Suprapubic skin (tissue), 4 donors: ENCODE measurements at places on chromosomes 5 and 9.
A peak's percentile ranks its signal among the peaks of the same experiment; 100 is the strongest.

- no peak for DNase-seq
Measured at GRCh38 chr9:138112791-138113600, 235.4 kb downstream of the CACNA1B start.

- no peak for DNase-seq
Measured at GRCh38 chr5:67732471-67732870, 483.1 kb upstream of the PIK3R1 start.

DNA sequence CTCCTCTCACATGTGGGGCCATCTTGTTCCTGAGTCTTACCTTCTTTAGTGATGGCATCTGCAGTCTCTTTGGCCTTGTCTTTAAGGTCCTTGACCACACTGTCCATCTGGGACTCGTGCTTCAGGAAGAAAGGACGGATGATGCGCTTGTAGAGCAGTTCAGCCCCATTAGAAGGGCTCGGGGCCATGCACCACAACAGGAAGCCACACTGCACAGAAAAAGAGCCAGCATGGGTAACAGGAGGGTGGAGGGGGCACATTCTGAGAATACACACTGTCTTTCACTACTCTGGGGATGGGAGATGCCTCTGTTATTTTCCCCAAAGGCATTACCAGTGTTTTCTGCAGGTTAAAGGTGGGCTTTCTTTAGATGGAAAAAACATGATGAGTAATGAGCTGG, 25.9 kb downstream of the SRP19 start:
- no peak for DNase-seq

GRCh38 chr9:74379718-74380117, 117.4 kb upstream of the RORB start:
- no peak for DNase-seq

DNA sequence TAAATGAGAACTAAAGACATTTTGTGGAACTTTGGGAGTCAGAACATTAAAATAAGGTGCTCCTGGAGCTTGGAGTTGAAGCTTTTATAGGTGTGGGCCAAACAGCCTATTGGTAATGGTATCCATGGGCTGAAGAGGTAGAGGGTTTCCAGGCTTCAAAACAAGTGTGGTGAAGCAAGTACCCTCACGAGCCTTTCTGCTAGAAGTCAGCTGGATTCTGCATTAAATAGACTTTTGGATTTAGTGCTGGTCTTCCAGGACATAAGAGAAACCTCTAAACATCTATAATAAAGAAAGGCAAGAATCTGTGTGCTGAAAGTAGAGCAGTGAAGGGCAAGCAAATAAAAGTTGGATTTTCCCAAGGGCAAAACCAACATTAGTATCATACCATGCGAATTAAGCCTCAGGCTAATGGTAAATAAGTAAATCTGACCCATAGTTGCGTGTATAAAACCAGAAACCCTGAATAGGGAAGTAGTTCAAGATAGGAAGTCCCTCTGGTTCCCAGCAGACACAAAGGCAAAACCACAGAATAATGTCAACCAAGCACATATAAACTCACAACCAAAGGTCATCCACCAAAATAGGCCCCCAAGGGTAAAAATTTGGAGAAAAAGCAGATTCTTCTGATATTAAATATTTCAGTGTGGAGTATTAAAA, 306.3 kb downstream of the TLE4 start:
- DNase-seq, result no peak

DNA sequence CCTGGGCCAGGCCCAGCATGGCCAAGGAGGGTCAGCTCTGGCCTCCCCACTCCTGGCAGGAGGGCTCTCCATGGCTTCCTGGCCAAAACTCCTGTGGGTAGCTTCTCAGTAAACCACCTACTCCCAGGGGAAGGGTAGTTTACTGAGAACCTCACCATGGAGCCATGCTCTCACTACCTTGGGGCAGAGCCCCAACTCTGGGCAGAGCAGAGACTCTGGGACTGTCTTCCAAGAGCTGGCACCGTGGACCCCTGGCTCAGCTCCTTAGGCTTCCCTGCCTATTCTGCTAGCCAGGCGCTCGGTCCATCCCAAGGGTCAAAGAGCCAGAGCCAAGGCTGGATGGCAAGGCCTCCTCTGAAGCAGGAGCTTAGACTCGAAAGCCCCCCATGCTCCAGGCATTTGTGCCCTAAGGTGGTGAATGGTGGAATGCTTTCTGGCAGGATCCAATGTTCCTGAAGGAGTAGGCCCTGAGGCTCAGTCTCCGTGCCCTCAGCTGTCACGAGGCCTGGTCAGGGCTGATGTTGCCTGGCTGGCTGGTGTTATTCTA, 19.6 kb downstream of the TCF7 start:
- peak; percentile 35 for DNase-seq

- DNase-seq, result no peak
Measured at GRCh38 chr5:126126574-126126973, 296.6 kb upstream of the GRAMD2B start.

DNA sequence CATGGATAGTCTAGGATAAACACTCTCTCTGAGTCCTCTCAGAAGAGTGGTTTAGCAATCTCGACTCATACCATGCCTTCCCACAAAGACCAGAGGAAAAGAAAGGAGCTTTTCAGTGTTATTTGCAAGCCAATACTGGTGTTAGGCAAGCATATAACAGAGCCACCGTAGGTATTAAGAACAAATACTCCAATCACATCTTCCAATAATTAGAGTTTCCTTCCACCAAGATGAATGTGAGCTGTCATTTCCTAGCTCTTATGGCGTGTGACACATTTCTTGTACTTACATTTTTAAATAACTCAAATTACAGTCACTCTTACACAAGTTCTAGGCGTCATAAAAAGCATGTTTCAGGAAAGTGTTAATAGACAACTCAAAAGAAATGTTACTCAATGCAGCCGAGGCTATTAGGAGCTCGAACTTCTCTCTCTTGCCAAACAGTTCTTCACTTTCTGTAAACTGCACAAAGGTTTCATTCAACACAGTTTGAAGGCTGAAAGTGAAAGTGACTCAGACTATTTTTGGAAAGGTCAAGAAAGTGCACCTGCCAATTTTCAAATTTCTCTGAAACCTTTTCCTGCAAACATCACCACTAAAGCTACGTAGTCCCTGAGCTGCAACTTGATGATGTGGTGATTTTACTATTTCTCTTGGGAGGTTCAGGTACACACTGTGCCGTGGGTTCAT, 153.8 kb downstream of the AUH start:
- no peak for DNase-seq

DNA sequence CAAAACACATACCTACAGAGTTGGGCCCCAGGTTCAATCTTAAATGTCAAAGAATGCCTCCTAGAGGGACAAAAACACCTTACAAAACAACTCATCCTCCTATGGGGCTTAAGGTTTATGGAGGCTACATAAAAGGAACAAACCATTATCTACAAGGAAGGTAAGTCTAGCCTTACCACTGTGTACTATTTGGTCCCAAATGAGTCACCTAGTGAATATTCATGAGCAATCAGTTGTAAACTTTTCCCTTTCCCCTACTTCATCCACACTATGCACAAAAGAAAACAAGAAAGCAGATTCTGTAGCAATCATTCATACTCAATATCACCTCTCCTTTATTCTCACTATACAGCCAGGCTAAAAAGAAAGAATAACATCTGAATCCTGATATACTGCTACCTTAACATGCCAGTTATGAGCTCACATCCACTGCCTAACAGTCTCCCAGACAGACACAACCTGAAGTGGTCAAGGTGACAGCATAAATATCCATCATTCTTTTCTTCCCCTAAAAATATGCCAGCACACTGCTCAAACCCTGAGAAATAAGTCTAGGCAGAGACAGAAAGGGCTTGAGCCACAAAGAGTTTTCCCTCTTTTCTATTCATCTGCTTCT, 6.2 kb downstream of the OXCT1 start:
- DNase-seq, result no peak

DNA sequence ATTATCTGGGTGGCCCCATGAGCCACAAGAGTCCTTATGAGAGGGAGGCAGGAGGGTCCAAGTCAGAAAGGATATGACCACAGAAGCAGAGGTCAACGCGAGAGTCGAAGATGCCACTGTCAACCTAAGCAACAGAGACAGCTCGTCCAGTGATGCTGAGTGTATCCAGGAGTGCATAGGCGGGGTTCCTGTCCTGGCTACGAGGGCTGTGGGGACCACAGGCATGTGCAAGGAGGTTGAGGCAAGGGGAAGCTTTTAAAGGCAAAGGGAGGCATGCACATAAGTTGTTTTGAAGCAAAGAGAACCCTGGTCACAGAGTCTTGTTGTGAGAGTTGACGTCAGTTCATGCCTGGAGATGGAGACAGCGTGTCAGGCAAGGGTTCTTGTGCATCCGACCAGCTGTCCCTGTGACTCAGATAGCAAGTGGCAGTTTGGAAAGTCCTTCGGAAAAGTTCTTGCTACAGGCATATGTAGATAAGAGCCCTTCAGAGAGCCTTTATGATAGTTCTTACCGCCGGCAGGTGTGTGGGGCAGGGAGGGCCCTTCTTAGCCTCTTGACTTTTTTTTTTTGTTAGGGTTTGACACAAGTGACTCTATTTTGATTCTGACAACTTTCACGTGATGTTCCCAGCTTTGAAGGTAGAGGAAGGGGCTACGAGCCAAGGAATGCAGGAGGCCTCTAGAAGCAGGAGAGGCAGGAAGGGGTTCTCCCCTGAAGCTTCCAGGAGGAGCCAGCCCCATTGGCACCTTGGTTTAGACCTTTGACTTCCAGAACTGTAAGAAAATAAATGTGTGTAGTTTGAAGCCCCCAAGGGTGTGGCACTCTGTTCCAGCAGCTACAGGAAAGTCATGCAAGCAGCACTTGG, 66.0 kb upstream of the FCN1 start:
- peak; percentile 19 for DNase-seq

GRCh38 chr5:111743512-111743911, 13.5 kb downstream of the NREP start:
- DNase-seq, result no peak

- DNase-seq, result no peak
Measured at GRCh38 chr5:103565719-103566118, 3.1 kb upstream of the NUDT12 start.

GRCh38 chr5:125961150-125961549, 462.1 kb upstream of the GRAMD2B start:
- DNase-seq, result no peak

DNA sequence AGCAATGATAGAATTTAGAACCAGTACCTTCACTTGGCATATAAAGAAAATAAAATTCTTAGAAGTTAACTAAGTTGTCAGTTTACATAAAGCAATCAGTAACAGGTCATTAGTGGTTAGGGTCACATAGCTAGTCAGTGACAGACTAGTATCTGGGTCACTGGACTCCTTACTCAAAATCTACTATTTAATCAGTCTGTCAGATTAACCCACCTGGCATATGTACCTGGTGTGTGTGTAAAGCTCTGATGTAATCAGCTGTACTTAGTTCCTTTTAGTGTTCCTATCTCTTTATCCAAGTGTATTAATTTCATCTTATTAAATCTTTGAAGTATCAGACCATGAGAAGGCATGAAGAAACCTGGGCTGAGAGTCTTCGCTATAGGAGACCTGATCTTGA, 7.3 kb downstream of the CEP78 start:
- no peak for DNase-seq

- no peak for DNase-seq
Measured at GRCh38 chr5:16740811-16741392, 124.1 kb upstream of the RETREG1 start.

DNA sequence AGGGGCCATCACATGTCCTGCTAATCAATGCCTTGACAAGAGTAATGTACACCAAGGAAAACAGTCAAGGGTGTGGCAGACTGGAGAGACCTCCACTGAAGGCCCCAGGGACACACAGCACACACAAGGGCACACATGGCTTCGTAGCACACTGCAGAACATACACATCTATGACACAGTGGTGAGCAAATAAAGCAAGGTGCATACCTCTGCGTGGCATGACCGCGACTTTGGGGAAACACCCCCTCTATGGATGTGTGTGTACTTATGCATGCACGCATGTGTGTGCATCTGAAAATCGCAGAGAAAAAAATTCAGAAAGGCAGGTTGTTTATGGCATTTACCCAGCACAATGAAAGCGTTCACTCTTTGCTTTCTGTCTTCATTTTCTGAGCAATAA, 20.5 kb downstream of the SEMA4D start:
- peak; percentile 45 for DNase-seq

- DNase-seq, result no peak
Measured at GRCh38 chr5:158074992-158075769, 216.2 kb upstream of the CLINT1 start.

GRCh38 chr5:14665101-14665822, 744 bp downstream of the OTULIN start:
- DNase-seq, result no peak

GRCh38 chr5:132484391-132484725, 6.2 kb downstream of the IRF1 start:
- DNase-seq, result peak; percentile 53

DNA sequence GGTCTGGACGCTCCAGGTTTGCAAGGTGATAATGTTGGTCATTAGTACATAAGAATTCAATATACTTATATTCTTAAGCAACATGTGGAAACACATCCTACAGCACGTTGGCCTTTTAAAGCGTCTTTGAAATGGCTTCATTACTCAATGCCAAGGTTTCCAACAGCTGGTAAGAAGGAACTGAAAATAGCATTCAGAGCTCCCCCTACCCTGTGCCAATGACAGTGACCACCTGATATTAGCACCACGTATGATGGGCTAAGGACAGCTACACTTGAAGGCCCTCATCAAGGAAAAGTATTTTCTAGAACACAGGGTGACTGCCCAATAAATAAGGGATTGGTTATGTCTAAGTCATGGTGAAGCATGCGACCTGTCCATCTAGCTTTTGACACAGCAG, 9.9 kb downstream of the ZNF622 start:
- no peak for DNase-seq

DNA sequence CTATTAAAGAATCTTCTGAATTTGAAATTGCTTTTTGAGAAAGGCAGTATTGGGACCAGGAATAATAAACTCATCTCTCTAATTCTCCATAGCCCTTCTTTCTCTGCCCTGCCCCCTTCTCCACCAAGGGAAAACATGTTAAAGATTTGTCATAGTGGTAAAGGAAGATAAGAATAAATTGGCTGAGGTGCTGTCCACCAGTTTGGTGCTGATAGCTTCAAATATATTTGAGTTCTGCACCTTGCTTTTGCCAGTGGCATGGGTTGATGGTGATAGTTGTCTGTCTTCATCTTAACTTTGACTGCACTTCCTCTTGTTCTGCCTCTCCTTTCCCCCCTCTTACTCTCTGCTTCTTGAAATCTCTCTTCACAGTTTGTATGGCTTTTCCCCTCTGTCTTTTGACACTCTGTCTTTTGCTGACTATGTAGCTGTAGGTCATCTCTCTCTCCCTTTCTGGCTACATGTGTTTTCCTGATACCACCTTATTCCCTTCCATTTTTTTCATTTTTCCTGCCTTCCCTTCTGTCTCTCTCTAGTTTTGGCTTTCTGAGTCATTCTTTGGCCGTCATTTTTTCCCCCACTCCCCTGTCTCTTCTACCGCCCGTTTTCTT, 56.6 kb downstream of the NDUFS4 start:
- DNase-seq, result no peak

GRCh38 chr5:62708481-62709325, 130.1 kb downstream of the LRRC70 start:
- no peak for DNase-seq
